K562 (cell line): ENCODE measurements at places on chromosomes 16 and 17. TPM values are rescaled to one million over a fixed set of nuclear protein-coding genes. Genes with fewer than 3 reads are reported as not detected.
A peak's percentile ranks its signal among the peaks of the same experiment; 100 is the strongest.

Gene CFAP97D1
- total RNA-seq = not detected in 2 replicates

- H3K27ac ChIP-seq = no peak overlapping the region
- H3K36me3 ChIP-seq = peaks cover 83% of the 10 kb centered on the region
- no peaks in the 10 kb centered on the region for H3K27me3 ChIP-seq
- no peak overlapping the region for H3K4me3 ChIP-seq
- H3K4me1 ChIP-seq = peaks cover 6% of the 10 kb centered on the region
Observed at GRCh38 chr17:64151016-64151368, 21.0 kb upstream of the ERN1 start.

Gene CCL7
- not detected in 2 replicates for total RNA-seq

DNA sequence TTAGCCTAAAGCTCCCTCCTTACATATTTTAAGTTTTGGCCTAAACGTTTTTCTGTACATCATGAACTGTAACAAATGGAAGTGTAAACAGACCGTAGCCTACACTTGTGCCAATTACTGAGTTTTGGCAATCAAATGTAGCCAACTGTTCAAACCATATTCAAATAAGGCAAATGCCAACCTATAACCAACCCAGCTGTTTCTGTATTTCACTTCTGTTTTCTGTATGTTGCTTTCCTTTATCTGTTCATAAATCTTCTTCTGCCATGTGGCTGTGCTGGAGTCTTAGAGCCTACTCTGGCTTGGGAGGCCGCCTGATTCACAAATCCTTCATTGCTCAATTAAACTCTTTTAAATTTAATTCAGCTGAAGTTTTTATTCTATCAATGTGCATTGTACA lies 6.9 kb upstream of the C16orf78 start:
- no peak for DNase-seq
- no peak overlapping the region for H3K4me3 ChIP-seq
- H3K36me3 ChIP-seq = no peaks in the 10 kb centered on the region
- H3K27me3 ChIP-seq = no peaks in the 10 kb centered on the region
- no peaks in the 10 kb centered on the region for H3K4me1 ChIP-seq
- no peak overlapping the region for H3K27ac ChIP-seq

DNA sequence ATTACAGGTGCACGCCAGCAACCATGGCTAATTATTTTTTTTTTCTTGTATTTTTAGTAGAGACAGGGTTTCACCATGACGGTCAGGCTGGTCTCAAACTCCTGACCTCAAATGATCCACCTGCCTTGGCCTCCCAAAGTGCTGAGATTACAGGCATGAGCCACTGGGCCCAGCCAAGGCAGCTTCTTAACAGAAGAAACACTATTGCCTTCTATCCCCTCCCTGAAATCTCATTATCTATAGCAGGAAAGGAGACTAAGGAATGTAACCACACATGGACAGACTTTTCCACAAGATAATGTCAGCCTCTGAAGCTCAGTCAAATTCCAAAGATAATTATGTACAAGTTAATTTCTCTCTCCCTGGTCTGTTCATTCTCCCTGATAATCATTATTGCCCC lies 5.7 kb upstream of the ZP2 start:
- no peaks in the 10 kb centered on the region for H3K36me3 ChIP-seq
- no peak overlapping the region for H3K4me3 ChIP-seq
- peak; percentile 26 for DNase-seq
- H3K4me1 ChIP-seq = peaks cover 8% of the 10 kb centered on the region; the same call in 2 of the 3 replicates

DNA sequence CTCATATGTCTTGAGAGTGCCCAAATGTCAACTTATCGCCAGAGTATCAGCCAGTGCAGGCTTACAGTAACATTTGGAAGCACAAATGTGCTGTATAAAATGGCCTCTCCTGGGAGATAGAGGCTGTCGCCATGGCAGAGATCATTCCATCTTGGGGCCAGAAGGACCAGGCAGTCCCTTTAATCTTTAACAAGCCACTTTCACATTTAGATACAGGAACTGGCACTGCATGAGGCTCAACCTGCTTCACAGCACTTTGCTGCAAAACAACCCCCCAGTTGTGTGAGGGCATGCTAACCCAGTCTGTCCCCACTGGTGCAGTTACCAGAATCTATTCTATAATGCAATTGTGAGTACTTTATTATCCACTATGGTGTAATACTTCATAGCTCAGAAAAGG lies 4.7 kb upstream of the RFFL start:
- H3K4me1 ChIP-seq = peaks cover 17% of the 10 kb centered on the region; the same call in 1 of the 2 replicates
- H3K27ac ChIP-seq = no peak overlapping the region
- H3K4me3 ChIP-seq = no peak overlapping the region
- H3K27me3 ChIP-seq = no peaks in the 10 kb centered on the region
- H3K36me3 ChIP-seq = no peaks in the 10 kb centered on the region

- H3K4me3 ChIP-seq = no peak overlapping the region
- H3K27ac ChIP-seq = peak overlapping the region; percentile 29; the same call in 2 of the 3 replicates
- peaks cover 17% of the 10 kb centered on the region; the same call in 2 of the 3 replicates for H3K36me3 ChIP-seq
- peaks cover 49% of the 10 kb centered on the region for H3K4me1 ChIP-seq
- no peaks in the 10 kb centered on the region for H3K27me3 ChIP-seq
Observed at GRCh38 chr17:82204831-82205719, 7.6 kb downstream of the CCDC57 start.

DNA sequence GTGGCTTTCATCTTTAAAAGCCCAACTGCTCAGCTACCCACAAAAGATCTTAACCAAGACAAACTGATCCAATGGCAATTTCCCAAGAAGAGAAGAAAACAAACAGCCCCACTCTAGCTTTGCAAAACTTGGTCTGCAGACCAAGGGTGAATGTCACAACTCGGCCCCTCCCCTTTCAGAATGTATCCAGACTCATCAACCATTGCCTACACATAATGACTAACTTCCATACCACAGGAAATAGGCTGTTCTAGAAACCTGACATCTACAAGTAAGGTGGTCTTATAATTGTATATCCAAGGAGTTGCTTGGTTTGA lies 16.0 kb downstream of the DCUN1D3 start:
- no peak overlapping the region for H3K4me3 ChIP-seq
- no peak overlapping the region for H3K27ac ChIP-seq
- DNase-seq = no peak
- H3K27me3 ChIP-seq = no peaks in the 10 kb centered on the region

Gene C1QTNF8
- total RNA-seq = not detected in 2 replicates

GRCh38 chr16:50741225-50741780 lies 583 bp upstream of the CYLD start:
- H3K27ac ChIP-seq = no peak overlapping the region
- H3K36me3 ChIP-seq = no peaks in the 10 kb centered on the region
- H3K27me3 ChIP-seq = peaks cover 16% of the 10 kb centered on the region; the same call in 1 of the 2 replicates
- peak overlapping the region; percentile 40 for H3K4me3 ChIP-seq
- H3K4me1 ChIP-seq = peaks cover 5% of the 10 kb centered on the region; the same call in 1 of the 3 replicates

- DNase-seq = no peak
- H3K36me3 ChIP-seq = no peaks in the 10 kb centered on the region
- no peaks in the 10 kb centered on the region for H3K4me1 ChIP-seq
- H3K4me3 ChIP-seq = no peak overlapping the region
- H3K27ac ChIP-seq = no peak overlapping the region
Observed at GRCh38 chr17:73480740-73481139, 163.5 kb downstream of the SDK2 start.

DNA sequence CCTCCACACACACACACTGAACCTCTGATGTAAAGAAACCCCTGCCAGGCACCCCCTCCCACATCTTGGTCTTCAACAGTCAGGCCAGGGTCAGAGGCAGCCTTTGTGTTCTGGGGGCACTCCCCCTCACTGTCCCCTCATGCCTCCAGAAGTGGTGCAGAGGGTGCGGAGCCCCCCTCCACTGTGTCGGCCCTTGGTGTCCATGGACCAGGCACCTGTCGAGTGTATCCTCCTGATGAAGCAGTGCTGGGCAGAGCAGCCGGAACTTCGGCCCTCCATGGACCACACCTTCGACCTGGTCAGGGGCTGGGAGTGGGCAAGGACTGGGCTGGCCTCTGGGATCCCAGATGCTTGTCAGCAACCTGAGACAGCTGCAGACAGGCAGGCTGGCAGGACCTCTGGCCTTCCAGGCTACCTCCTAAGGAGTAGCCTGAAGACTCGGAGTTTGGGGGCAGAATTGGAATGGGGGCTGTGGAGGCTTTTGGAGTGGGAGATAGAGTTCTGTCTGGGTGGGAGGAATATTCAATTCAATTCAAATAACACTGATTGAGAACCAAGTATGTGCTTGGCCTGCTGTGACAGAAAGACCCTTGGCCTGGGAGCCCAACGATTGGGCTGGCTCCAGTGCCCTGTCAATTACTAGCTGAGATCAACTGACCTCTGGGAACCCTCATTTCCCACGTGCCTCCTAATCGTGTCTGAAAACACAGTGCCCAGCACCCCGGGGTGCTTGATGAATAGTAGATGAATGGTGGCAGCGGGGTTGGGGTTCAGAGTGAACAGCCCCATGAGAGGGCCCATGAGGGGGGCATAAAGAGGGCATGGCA lies 11.5 kb downstream of the GUCY2D start:
- H3K4me1 ChIP-seq = peaks cover 13% of the 10 kb centered on the region
- no peaks in the 10 kb centered on the region for H3K36me3 ChIP-seq
- H3K27ac ChIP-seq = no peak overlapping the region
- peaks cover 57% of the 10 kb centered on the region for H3K27me3 ChIP-seq
- no peak overlapping the region for H3K4me3 ChIP-seq
- no peak for DNase-seq

- H3K4me3 ChIP-seq = no peak overlapping the region
- DNase-seq = no peak
- H3K27me3 ChIP-seq = no peaks in the 10 kb centered on the region; the same call in 1 of the 2 replicates
- H3K27ac ChIP-seq = no peak overlapping the region
Observed at GRCh38 chr16:51119973-51120729, 30.9 kb downstream of the SALL1 start.

- no peaks in the 10 kb centered on the region for H3K27me3 ChIP-seq
- no peak overlapping the region for H3K27ac ChIP-seq
- H3K4me1 ChIP-seq = no peaks in the 10 kb centered on the region
- DNase-seq = no peak
- H3K4me3 ChIP-seq = no peak overlapping the region
Observed at GRCh38 chr16:66008136-66008535, 358.4 kb upstream of the CDH5 start.

Gene PIRT
- not detected in 2 replicates for total RNA-seq

- no peaks in the 10 kb centered on the region; the same call in 1 of the 2 replicates for H3K4me1 ChIP-seq
- peaks cover 21% of the 10 kb centered on the region for H3K27me3 ChIP-seq
- no peak overlapping the region for H3K4me3 ChIP-seq
- DNase-seq = no peak
Observed at GRCh38 chr16:66354034-66354909, 12.2 kb upstream of the CDH5 start.

GRCh38 chr17:10741416-10742135 lies 11.8 kb upstream of the TMEM220 start:
- H3K4me3 ChIP-seq = no peak overlapping the region
- no peaks in the 10 kb centered on the region for H3K4me1 ChIP-seq
- H3K27me3 ChIP-seq = no peaks in the 10 kb centered on the region
- H3K27ac ChIP-seq = no peak overlapping the region
- no peak for DNase-seq

DNA sequence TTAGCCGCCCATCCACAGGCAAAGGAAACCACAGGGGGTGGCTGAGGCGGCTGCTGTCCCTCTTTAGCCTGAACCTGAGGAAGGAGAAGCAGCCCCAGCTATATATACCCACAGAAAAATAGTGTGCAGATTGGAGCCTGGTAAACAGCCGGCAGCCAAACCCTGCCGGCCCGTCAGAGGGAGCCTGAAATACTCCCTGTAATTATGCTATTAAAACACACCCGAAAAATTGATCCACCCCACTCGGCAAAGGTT lies 6.8 kb downstream of the PIEZO1 start:
- no peak for DNase-seq
- peak overlapping the region; percentile 38; the same call in 1 of the 3 replicates for H3K27ac ChIP-seq
- H3K4me3 ChIP-seq = no peak overlapping the region
- H3K36me3 ChIP-seq = peaks cover 69% of the 10 kb centered on the region
- no peaks in the 10 kb centered on the region for H3K27me3 ChIP-seq
- peaks cover 99% of the 10 kb centered on the region for H3K4me1 ChIP-seq

GRCh38 chr16:87336434-87337240 lies 19.4 kb upstream of the C16orf95 start:
- peaks cover 68% of the 10 kb centered on the region; the same call in 2 of the 3 replicates for H3K36me3 ChIP-seq
- no peak overlapping the region for H3K27ac ChIP-seq
- H3K4me1 ChIP-seq = no peaks in the 10 kb centered on the region

GRCh38 chr16:70702624-70703023 lies 16.8 kb upstream of the MTSS2 start:
- H3K4me1 ChIP-seq = peaks cover 62% of the 10 kb centered on the region
- DNase-seq = no peak
- H3K4me3 ChIP-seq = no peak overlapping the region
- H3K27me3 ChIP-seq = no peaks in the 10 kb centered on the region
- H3K27ac ChIP-seq = no peak overlapping the region

- H3K4me1 ChIP-seq = peaks cover 31% of the 10 kb centered on the region
- H3K4me3 ChIP-seq = no peak overlapping the region
- no peak overlapping the region for H3K27ac ChIP-seq
Observed at GRCh38 chr17:35082073-35082657, 18.7 kb upstream of the RFFL start.

GRCh38 chr16:65917466-65917865 lies 449.0 kb upstream of the CDH5 start:
- H3K36me3 ChIP-seq = no peaks in the 10 kb centered on the region
- H3K27ac ChIP-seq = no peak overlapping the region
- H3K4me3 ChIP-seq = no peak overlapping the region
- DNase-seq = no peak
- no peaks in the 10 kb centered on the region; the same call in 1 of the 2 replicates for H3K4me1 ChIP-seq
- H3K27me3 ChIP-seq = peaks cover 6% of the 10 kb centered on the region

DNA sequence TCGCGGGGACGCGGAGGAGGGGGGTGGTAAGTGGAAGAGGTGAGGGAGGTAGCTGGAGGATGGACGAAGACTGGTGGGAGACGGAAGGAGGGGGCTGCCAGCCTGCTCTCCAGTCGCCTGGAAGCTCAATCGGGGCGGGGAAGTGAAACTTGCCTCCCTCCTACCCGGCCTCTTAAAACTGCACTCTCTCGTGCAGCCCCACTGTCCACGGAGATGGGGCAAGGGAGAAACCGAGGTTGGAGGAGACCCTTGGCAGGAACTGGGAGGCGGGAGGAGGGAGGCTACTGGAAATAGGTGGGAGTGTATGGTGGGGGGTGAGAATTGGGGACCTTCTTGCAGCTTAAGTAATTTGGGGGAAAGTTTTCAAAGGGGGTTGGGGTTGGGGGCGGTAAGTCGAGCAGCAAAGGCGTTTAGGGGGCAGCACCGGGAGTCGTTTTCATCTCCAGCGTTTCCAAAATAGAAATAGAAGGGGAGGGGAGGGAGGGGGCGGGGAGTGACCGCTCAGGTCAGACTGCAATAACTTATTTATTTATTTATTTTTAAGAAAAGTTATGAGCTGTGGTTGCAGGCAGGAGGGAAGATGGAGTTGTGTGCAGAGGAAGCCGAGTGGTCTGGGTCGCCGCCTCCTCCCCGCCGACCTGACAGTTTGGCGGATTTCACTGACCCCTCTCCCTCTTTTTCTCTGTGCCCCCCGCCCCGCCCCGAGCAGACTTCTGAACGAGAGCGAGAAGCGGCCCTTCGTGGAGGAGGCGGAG lies 1.4 kb downstream of the SOX9 start:
- no peak overlapping the region for H3K27ac ChIP-seq
- H3K36me3 ChIP-seq = no peaks in the 10 kb centered on the region
- H3K27me3 ChIP-seq = peaks cover 22% of the 10 kb centered on the region
- DNase-seq = no peak
- no peaks in the 10 kb centered on the region for H3K4me1 ChIP-seq

DNA sequence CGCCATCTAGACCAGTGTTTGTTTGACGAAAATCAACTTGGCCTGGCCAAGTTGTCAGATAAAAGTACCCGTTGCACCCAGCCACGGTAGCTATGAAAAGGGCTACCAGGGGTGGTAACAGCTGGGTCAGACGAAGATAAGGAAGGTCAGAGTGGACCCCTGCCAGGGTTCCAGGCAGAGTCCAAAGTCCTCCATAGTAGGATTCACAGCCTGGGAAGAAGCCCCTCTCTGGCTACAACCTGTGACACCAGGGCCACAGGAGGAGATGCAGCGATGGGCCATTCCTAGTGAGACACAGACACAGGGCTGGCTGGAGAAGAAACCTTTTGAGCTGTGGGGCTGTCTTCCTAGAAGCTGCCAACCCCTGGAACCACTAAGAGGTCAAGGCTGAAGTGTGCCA lies 39.3 kb downstream of the MEAK7 start:
- no peaks in the 10 kb centered on the region for H3K36me3 ChIP-seq
- H3K4me3 ChIP-seq = no peak overlapping the region
- peaks cover 37% of the 10 kb centered on the region for H3K27me3 ChIP-seq
- H3K4me1 ChIP-seq = no peaks in the 10 kb centered on the region
- DNase-seq = no peak
